ENCODE measurements at places on chromosomes 2 and 18. TPM values are rescaled to one million over a fixed set of nuclear protein-coding genes. Genes with fewer than 3 reads are reported as not detected.

DNA sequence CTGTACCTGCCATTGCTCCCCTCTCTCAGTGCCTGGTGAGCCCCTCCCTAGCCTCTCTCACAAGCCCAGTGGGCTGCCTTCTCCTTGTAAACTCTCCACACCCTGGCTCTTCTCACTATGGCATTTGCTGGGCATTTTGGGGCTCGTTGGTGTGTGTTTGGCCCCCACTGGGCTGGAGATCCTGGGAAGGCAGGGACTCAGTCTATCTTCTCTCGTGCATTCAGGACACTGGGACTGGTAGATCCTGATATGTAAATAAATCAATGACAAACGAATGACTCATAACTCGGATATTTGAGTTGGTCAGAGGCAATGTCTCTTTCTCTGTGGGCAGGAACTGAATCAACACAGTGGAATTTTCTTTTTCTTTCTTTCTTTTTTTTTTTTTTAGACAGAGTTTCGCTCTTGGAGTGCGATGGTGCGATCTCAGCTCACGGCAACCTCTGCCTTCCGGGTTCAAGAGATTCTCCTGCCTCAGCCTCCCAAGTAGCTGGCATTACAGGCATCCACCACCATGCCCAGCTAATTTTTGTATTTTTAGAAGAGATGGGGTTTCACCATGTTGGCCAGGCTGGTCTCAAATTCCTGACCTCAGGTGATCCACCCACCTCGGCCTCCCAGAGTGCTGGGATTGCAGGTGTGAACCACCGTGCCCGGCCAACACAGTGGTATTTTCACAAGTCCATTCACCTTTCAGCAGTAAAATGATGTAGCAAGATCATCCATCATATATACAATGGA, 144.6 kb upstream of the SPRED2 start:
- H3K27ac ChIP-seq = no peak overlapping the region
- H3K4me1 ChIP-seq = no peaks in the 10 kb centered on the region
- DNase-seq = no peak
- H3K4me3 ChIP-seq = no peak overlapping the region
- no peaks in the 10 kb centered on the region for H3K27me3 ChIP-seq

GRCh38 chr2:54424555-54425163, 31.5 kb upstream of the SPTBN1 start:
- no peak overlapping the region for H3K4me3 ChIP-seq
- no peaks in the 10 kb centered on the region for H3K4me1 ChIP-seq
- H3K27ac ChIP-seq = no peak overlapping the region
- no peaks in the 10 kb centered on the region for H3K27me3 ChIP-seq

- no peaks in the 10 kb centered on the region for H3K36me3 ChIP-seq
- no peak for DNase-seq
- H3K27me3 ChIP-seq = no peaks in the 10 kb centered on the region
- no peak overlapping the region for H3K27ac ChIP-seq
- H3K4me1 ChIP-seq = no peaks in the 10 kb centered on the region
- no peak overlapping the region for H3K4me3 ChIP-seq
Measured at GRCh38 chr18:49285627-49286026, 174.8 kb downstream of the DYM start.

SCYGR4 gene
- not detected for total RNA-seq

SOX11 gene
- total RNA-seq = not detected

CD8A gene
- total RNA-seq = 0.42 TPM
